ENCODE measurements at places on chromosomes 4 and X. TPM values are rescaled to one million over a fixed set of nuclear protein-coding genes. Genes with fewer than 3 reads are reported as not detected.
A peak's percentile ranks its signal among the peaks of the same experiment; 100 is the strongest.

- H3K27me3 ChIP-seq, result peaks cover 50% of the 10 kb centered on the region
- H3K27ac ChIP-seq, result no peak overlapping the region
- no peak for DNase-seq
- peaks cover 4% of the 10 kb centered on the region for H3K4me1 ChIP-seq
- H3K36me3 ChIP-seq, result no peaks in the 10 kb centered on the region
- no peak overlapping the region for H3K4me3 ChIP-seq
These were observed 2.6 kb upstream of the IL13RA1 start for GRCh38 chrX:118724775-118725174.

- peaks cover 19% of the 10 kb centered on the region for H3K36me3 ChIP-seq
- no peak overlapping the region for H3K4me3 ChIP-seq
- H3K27ac ChIP-seq, result peak overlapping the region; percentile 22
- peaks cover 21% of the 10 kb centered on the region for H3K4me1 ChIP-seq
- DNase-seq, result no peak
These were observed 13.9 kb downstream of the QDPR start for GRCh38 chr4:17497890-17498523.

Gene ENOX2
- 20.5 TPM for total RNA-seq

DNA sequence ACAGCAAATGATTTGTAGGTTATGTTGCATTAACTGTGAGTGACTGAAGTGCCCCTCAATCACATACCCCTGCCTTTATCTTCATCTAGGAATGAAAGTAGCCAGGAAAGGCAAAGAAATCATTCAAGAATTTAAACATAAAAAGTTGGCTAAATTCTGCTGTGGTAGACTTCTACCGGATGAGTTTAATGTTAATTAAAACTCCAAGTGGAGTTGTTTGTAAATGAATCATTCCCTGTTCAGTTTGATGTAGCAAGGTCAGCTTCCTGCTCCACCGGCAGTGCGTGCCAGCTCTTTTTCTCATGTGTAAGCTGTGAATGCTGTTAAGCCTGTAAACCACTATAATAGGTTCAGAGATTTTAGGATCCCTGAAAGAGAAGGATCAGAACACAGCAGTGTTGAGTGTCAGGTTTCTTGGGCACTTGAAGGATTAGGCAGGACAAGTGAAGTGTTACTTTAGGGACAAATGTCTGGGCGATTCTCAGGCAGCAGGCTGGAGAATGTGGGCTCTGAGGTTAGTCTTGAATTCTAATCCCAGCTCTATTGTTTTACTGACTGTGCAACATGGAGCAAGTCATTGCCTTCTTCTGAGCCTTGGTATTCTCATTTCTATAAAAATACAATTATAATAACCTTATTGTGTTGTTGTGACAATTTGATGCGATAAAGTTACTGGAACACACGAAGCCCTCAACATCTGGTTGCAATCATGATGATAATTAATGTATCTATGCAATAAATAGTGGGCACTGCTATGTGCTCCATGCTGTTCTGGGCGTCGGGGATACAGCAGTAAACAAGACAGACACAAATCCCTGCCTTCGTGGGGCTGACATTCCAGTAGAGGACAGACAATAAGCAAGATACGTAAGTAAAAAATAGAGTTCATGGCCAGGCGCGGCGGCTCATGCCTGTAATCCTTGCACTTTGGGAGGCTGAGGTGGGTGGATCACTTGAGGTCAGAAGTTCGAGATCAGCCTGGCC, 112.0 kb downstream of the SHROOM3 start:
- H3K27me3 ChIP-seq, result no peaks in the 10 kb centered on the region
- no peak overlapping the region for H3K4me3 ChIP-seq
- peaks cover 12% of the 10 kb centered on the region for H3K4me1 ChIP-seq
- H3K27ac ChIP-seq, result no peak overlapping the region
- H3K36me3 ChIP-seq, result no peaks in the 10 kb centered on the region
- no peak for DNase-seq

DNA sequence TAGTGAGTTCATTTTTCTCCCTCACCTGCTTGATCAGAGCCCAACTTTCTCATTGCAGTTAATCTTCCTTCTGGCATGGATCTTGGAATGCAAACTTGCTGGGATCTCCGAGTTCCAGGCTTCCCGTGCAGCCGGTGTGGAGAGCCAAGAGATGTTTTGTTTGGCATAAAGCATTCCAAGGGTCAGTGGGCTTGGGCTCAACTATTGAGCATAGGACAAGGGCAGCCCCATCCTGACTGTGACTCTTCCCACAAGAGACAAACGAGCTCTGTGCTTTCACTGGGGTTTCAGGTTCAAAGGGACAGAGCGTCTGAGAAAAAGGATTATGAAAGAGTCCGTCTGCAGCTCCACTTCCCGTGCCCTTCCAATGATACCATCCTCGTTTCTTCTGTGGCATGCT, 10.5 kb downstream of the TLR7 start:
- peaks cover 16% of the 10 kb centered on the region for H3K27me3 ChIP-seq
- no peak overlapping the region for H3K4me3 ChIP-seq
- DNase-seq, result no peak
- no peaks in the 10 kb centered on the region for H3K4me1 ChIP-seq
- no peak overlapping the region for H3K27ac ChIP-seq
- no peaks in the 10 kb centered on the region for H3K36me3 ChIP-seq

DNA sequence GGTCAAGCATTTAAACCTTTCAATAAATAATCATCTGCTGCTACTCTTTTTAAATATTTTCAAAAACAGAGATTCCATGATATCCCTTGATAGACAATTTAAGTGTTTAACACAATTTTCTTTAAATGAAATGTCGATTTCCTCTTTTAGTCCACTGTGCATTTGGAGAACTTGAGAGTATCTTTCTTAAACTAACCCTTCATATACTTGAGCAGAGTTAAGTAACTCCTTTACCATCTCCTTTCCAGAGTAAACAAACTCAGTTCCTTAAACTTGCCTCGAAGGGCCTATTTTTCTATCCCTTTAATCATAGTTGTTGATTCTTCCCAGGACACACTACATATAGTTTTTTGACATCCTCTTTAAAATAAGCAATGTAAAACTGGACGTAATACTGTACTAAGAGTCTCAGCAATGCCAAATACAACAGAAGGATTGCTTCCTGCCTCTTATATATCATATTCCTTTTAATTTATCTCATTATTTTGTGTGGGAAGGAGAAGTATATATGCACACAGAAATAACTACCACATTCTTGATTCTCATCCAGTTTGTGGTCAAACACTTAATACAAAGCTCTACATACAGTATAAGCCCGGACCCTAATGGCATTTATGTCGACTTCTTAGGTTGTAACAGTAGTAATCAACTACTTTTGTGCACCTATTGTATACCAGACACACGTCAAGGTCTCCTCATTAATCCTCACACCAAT, 22.8 kb downstream of the RAB28 start:
- H3K27me3 ChIP-seq, result no peaks in the 10 kb centered on the region
- H3K4me1 ChIP-seq, result peaks cover 23% of the 10 kb centered on the region
- no peak overlapping the region for H3K27ac ChIP-seq
- peaks cover 10% of the 10 kb centered on the region for H3K36me3 ChIP-seq
- DNase-seq, result no peak

Gene RP2
- total RNA-seq, result 4.9 TPM

GRCh38 chr4:119040261-119040660, 95.4 kb upstream of the MYOZ2 start:
- H3K27ac ChIP-seq, result no peak overlapping the region
- H3K27me3 ChIP-seq, result no peaks in the 10 kb centered on the region
- DNase-seq, result no peak
- H3K4me1 ChIP-seq, result peaks cover 17% of the 10 kb centered on the region
- H3K4me3 ChIP-seq, result no peak overlapping the region
- H3K36me3 ChIP-seq, result no peaks in the 10 kb centered on the region

GRCh38 chr4:16582526-16582925, 315.9 kb downstream of the LDB2 start:
- no peak overlapping the region for H3K4me3 ChIP-seq
- H3K36me3 ChIP-seq, result no peaks in the 10 kb centered on the region
- no peak overlapping the region for H3K27ac ChIP-seq
- no peaks in the 10 kb centered on the region for H3K27me3 ChIP-seq
- no peaks in the 10 kb centered on the region for H3K4me1 ChIP-seq

GRCh38 chrX:154356596-154356995, 17.8 kb downstream of the FLNA start:
- H3K27ac ChIP-seq, result no peak overlapping the region
- peaks cover 1% of the 10 kb centered on the region for H3K36me3 ChIP-seq
- DNase-seq, result no peak
- no peaks in the 10 kb centered on the region for H3K27me3 ChIP-seq
- no peak overlapping the region for H3K4me3 ChIP-seq

DNA sequence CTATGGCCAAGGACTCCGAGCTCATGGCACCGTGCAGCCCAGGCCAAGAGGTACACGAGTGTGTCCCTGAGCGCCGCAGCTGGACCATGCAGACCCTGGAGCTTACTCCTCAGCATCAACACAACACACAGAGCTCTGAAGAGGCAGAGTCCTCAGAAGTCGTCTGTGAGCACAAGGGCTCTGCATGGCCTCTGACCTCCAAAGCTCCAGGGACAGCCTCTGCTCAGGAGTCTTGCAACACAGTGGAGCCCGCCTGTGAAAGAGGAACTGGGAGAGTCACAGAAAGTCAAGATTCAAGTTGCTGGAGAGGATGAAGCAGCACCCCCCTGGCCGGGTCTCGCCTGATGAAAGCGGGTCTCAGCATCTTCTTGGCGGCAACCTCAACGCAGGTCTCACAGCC, 2.9 kb downstream of the LRPAP1 start:
- no peak for DNase-seq
- H3K36me3 ChIP-seq, result no peaks in the 10 kb centered on the region
- H3K27ac ChIP-seq, result no peak overlapping the region

Gene PSAPL1
- total RNA-seq, result not detected

GRCh38 chr4:165360985-165361670, 17.7 kb upstream of the CPE start:
- no peak overlapping the region for H3K4me3 ChIP-seq
- H3K4me1 ChIP-seq, result peaks cover 4% of the 10 kb centered on the region
- no peaks in the 10 kb centered on the region for H3K36me3 ChIP-seq
